Stimulated activated CD8-positive, alpha-beta memory T cell treated with anti-CD3 and anti-CD28 coated beads, Interleukin-12 subunit alpha, Interleukin-12 subunit beta, amount 100 ng/mL, for 1 hour (primary cell): ENCODE measurements at places on chromosomes 12 and 14.

GRCh38 chr12:39297891-39298290 is 145.0 kb downstream of the KIF21A start:
- no peak for DNase-seq

DNA sequence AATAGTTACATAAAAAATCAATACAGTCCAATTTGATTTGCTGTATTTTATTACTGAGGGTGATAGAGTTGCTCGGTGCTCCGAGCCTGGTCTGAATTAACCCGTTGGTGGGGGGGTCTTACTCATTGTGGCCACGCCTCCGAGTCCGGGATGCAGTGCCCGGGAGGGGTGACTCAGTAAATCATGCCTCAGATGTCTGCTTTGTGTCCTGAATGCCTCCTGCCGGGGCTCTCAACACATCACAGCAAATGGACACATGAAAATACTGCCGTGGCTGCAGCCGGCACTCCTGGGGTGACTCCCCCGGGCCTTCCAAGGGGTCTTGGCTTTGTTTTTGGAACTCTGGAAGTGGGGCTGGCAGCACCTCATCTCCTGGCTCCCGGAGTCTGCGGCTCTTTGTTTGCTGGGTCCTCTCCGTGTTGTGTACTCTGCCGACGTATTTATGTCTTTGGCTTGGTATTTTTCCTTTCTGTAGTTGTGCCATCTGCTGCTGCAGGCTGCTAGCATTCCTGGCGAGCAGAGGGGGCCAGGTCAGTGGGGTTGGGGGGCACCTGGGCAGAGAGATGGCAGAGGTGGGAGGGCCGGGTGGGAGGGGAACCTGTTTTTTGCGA is 129.0 kb downstream of the AACS start:
- DNase-seq: no peak

DNA sequence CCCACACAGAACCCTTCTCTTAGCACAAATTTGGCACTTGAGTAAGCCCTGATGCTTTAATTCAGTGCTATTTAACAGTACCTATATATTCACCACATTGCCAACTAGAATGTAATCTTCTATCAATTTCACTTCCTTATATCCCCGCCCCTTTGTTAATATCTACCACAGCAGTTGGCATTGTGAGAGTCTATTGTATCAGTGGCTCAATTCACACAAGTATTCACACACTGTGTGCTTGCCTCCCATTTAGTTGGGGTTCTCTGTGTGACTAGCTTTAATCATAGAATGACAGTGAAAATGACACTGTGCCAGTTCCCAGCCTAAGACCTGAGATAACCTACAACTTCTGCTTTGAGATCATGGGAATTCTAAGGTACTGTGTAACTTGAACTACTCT is 103.1 kb downstream of the SEC23A start:
- DNase-seq: no peak

GRCh38 chr14:79781882-79782281 is 429.4 kb downstream of the DIO2 start:
- no peak for DNase-seq
